CD14-positive monocyte (primary cell): ENCODE measurements at places on chromosomes 5 and 9.

DNA sequence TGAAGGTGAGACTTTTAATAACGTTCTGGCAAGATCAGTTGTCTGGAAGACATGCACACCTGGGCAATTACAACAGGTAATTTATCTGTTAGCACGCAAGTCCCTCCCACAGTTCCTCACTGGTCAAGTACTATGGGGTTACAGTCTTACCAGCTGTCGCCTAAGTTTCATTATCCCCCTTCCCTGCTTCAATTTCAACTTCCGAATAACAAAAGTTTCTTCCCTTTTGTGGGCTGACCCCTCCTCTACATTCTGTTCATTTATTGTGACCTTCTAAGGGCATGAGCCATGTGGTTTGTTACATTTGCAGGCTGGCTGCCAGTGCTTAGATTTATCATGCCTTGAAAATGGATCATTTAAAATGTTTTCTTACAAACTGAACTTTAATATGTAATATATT is 16.5 kb downstream of the GAPT start:
- DNase-seq: no peak

- DNase-seq: peak; percentile 87
These were observed 31.2 kb downstream of the KCNMB1 start for GRCh38 chr5:170357955-170358444.

GRCh38 chr5:177362610-177363507 is 5.1 kb downstream of the RGS14 start:
- no peak for DNase-seq

GRCh38 chr9:137045294-137046087 is 486 bp downstream of the NPDC1 start:
- no peak for DNase-seq

DNA sequence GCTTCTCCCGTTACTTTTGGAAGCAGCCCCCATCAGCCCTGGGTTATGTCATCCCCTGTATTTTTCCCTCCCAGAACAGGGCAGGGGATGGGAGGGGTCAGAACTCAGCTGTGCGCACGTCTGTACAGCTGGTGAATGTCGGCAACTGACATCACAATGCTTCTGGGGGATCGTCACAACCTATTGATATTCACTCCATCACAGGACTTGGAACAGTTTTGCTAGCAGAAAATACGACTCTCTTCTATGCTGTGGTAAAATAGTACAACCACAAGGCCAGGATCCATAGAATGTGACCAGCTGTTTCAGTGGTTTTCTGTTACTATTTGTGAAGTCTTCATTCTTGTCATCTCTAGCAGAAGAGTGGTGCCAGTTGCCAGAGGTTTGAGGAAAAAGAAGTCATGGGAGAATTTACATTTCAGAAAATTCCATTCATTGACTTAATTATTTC is 77.1 kb upstream of the KLF4 start:
- no peak for DNase-seq

- DNase-seq: no peak
These were observed 113.3 kb downstream of the ADRB2 start for GRCh38 chr5:148939676-148940075.

DNA sequence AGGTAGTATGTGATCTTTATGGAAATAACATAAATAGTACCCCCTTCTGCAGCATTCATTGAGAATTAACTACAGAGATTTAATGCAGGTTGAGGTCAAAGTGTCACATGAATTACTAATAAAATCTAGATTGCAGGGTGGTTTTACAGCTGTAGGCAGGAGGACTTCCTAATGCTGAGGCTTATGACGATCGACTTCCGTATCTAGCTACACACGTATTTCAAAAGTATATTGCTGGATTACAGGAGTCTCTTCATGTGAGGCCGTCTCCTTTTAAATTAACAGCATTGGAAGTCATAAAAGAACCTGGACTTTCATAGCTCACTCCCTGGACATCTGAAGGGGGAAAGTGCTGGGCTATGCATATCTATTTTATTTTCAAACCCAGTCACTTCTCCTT is 180.9 kb downstream of the OSTF1 start:
- no peak for DNase-seq

GRCh38 chr5:111931655-111932054 is 174.7 kb upstream of the NREP start:
- peak; percentile 3 for DNase-seq

GRCh38 chr5:133196441-133197085 is 144.8 kb downstream of the HSPA4 start:
- DNase-seq: no peak

GRCh38 chr5:146630472-146630871 is 114.5 kb upstream of the GPR151 start:
- no peak for DNase-seq
